ENCODE measurements at places on chromosomes 11 and 22.

DNA sequence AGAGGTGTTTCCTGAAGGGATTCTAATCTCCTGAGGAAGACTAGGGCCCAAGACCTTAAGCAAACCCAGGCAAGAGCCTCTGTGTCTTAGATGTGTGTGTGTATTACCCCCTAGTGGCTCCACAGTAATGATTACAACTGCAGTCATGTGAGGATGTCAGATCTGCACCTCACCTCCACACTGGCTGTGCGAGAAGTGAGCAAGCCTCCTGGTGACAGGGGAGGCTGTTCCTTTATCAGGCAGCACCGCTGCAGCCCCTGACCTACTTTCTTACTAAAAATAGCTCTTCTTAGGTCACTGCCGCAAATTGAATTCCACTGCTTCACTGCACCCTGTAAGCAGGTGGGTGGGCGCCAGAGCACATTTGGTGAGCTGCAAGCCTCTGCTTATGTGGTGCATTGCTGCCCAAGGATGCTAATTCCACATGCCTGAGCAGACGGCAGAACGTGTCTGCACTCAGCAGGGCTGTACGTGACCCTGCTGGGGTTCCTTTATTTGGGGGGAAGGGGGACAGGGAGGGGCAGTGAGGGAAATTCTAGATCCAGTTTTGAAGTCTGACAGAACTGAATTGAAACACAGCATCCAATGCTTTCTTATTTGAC, 112.4 kb downstream of the KCNC1 start:
- no peak for DNase-seq

DNA sequence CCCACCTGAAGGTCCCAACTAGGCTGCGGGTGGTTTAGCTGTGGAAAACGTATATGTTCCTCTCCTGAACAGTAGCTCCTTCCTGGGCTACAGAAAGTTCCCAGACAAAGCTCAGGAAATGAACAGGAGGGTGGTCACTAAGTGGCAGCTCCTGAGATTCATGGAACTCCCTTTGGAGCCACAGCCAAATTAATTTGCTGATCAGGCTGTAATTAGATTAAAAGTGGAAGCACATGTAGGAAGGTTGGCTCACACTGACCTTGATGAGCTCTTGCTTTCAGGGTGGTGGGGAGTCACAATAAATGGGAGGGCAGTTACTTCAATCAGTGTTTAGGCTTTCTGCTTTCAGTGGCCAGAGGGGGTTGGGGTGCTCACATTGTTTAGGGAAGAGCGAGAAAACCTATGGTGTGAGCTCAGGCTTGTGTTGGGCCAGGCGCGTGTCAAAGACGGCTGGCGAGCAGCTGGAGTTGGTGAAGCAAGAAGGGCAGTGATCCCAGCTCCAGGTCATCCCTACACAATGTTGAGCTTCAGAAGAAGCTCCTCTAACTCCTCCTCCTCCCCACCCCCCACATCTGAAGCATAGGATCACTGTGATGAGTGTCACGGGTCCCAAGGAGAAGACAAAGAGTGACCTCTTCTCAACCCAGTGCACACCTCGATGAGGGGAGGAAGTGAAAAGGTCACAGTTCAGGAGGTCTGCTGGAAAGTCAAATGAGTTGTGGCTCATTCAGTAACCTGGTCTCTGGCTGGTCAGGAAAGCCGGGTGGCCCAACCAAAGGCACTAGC, 42.5 kb downstream of the CLPB start:
- no peak for DNase-seq

DNA sequence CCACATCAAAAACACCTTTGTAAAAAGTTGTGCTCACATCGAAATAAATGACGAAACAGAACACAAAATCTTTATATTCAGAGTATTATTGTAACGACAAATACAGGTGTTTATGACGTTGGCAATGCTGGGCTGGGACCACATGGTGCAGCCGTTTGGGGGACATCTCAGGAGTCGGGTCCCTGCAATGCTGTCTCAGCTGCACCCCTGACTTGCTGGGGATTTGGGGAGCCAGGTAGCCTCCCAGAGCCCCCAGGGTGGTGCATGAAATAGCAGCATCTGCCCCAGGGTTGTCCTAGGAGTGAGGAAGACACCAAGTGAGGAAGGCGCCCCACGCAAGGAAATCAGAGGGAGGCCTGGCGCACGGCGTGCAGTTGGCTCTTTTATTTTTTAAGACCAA, 1526.8 kb downstream of the BRD1 start:
- DNase-seq, result no peak

- peak; percentile 9 for DNase-seq
These were observed 38.6 kb upstream of the HSPA8 start for GRCh38 chr11:123100379-123101085.

GRCh38 chr11:58526721-58527120, 18.8 kb upstream of the OR5B21 start:
- no peak for DNase-seq

DNA sequence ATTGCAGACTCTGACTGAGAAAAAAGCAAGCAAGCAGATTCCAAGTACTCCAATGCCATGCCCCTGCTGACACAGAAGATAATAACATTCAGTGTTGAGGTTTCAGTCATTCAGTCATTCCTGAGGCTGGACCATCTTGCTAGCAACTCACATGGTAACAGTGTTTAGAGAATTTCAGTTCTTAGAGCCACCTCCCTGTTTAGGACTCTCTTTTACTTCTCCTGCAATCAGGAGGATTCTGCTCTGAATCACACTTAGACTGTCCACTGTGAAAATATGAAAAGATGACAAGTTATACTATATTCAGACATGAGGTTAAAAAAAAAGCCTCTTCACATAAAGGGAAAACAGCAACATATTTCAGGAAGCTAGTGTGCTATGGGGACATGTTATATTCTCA, 183.9 kb upstream of the CTSC start:
- no peak for DNase-seq

DNA sequence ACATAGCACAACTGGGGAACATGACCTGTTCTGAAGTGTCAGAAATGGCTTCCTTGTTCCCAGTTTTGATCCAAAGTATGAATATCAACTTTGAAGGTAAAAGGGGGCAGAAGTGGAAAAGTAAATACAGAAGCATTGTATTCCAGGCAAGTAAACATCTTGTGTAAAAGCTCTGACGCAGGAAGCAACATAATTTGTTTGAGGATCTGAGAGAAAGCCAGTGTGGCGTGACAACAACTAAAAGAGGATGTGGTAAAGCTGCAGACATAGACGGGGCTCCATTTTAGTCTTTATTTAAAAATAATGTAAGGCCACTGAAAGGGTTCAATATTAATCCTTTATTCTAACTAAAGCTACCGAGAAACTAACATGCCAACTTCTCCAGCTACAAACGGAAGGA, 310.2 kb downstream of the DLG2 start:
- no peak for DNase-seq

- DNase-seq, result no peak
These were observed 128.4 kb downstream of the ARHGAP8 start for GRCh38 chr22:44880610-44881290.

DNA sequence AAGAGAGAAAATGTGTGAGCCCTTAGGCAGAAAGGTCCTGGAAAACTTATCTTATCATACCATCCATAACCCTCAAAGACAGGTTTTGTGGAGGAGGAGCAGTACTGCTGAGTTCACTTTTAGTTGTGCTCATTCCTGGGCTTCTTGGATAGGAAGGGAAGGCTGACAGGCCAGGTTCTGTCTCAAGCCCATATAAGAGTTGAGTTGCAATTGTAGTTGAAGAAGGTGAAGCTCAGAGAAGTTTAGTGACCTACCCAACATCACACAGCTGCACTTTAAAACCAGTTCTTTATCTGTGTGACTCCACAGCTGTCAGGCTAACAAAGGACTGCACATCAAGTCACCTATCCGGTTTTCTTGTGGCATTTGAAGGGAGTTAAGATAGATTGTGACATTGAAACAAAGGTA, 13.0 kb downstream of the TEAD1 start:
- no peak for DNase-seq

- DNase-seq, result no peak
These were observed 322.8 kb upstream of the SYN3 start for GRCh38 chr22:33380789-33381530.

GRCh38 chr11:76186776-76187279, 19.5 kb downstream of the WNT11 start:
- no peak for DNase-seq

- DNase-seq, result no peak
These were observed 65.8 kb downstream of the PACSIN2 start for GRCh38 chr22:42949159-42949558.

- DNase-seq, result no peak
These were observed 6.4 kb downstream of the OR52A5 start for GRCh38 chr11:5131584-5132335.

- DNase-seq, result no peak
These were observed 1.6 kb downstream of the PHF21B start for GRCh38 chr22:45008186-45008681.

- DNase-seq, result no peak
These were observed 89.0 kb downstream of the MICAL2 start for GRCh38 chr11:12199231-12199948.

- no peak for DNase-seq
These were observed 77.0 kb upstream of the GRK3 start for GRCh38 chr22:25487508-25487907.

- DNase-seq, result no peak
These were observed 20.2 kb upstream of the VSTM5 start for GRCh38 chr11:93870616-93871015.

DNA sequence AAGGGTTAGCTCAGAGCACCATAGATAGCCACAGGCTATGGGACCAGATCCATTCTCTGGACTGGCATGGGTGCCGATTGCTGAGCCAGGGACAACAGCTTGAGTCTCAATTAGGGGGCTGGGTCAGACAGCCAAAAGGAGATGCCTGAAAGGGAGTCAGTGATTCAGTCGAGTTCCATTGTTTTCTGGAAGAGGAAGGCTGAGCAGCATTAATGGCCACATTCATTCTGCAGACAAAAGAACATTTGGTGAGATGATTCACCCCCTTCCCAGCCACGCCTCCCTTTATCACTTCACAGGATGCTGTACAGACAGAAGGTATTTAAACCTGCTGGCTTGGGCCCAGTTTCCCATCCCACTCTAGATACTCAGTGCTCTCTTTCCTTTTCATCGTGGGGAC, 131.9 kb downstream of the ADAMTS15 start:
- DNase-seq, result peak; percentile 67

- DNase-seq, result no peak
These were observed 29.8 kb upstream of the P2RY2 start for GRCh38 chr11:73188301-73188700.

- DNase-seq, result no peak
These were observed 22.0 kb upstream of the TUB start for GRCh38 chr11:8059030-8059429.
